Activated CD8-positive, alpha-beta memory T cell treated with anti-CD3 and anti-CD28 coated beads, Interleukin-2, amount 10 ng/mL, durations not matched to agents 7 days and 5 days (primary cell): ENCODE measurements at places on chromosomes 11 and 22. TPM values are rescaled to one million over a fixed set of nuclear protein-coding genes. Genes with fewer than 3 reads are reported as not detected.
A peak's percentile ranks its signal among the peaks of the same experiment; 100 is the strongest.

- no peak for DNase-seq
Observed at GRCh38 chr22:23205339-23206049, 25.2 kb downstream of the BCR start.

DNA sequence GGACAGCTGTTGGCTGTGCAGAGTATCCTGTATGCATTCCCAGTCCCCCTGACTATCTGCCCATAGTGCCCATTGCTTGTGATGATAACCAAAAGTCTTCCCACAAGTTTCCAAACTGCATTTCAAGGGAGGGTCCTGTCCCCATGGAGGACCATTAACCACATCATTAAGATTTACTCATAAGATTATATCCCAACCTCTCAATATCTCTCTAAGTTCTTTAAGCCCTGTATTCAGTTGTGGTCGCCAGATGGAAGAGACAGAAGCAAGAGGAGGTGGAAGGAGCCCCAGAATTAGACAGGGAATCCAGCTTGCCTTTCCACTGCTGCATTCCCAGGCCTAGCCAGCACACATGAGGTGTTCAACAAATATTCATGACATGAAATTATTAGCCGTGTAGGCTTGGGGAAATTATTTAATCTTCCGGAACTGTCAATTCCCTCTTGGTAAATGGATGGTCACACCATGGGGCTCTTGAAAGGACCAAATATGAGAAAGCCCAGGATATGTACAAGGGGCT lies 42.6 kb upstream of the TIMP3 start:
- DNase-seq = no peak

- no peak for DNase-seq
Observed at GRCh38 chr11:75031224-75031753, 42.6 kb downstream of the NEU3 start.

DNA sequence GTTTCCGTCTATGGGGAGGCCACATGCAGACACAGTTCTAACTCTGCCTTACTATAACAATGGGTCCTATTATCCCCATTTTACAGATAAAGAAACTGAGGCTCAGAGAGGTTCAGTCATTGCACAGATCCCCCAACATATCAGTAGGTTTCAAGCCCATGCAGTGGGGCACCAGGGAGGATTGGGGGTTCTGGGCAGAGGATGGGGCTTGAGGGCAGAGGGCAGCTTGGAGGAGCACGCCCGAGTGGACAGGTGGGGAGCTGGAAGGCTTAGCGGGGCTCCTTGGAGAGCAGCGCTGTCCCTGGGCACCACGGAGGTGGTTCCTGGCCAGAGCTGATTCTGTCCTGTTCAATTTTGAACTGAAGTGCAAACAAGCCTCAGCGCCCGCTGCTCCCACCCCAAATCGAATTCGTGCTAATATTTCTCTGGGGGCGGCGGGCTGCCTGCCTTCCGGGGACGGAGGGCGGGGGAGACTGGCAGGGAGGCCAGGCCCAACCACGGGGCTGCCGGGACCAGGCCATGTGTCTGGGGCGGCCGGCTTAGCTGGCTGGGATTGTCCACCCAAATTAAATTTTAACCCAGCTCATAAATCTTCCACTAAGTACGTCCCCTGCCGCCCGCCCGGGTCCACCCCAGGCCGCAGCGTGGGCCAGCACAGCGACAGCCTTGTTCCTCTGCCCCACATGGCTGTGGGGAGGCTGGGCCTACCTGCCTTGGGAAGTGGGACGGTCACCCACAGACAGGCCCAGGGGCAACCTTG lies 49.4 kb downstream of the FLRT1 start:
- DNase-seq = no peak

The MPEG1 gene
- total RNA-seq = not detected

The SLC25A45 gene
- 19.4 TPM for total RNA-seq

DNA sequence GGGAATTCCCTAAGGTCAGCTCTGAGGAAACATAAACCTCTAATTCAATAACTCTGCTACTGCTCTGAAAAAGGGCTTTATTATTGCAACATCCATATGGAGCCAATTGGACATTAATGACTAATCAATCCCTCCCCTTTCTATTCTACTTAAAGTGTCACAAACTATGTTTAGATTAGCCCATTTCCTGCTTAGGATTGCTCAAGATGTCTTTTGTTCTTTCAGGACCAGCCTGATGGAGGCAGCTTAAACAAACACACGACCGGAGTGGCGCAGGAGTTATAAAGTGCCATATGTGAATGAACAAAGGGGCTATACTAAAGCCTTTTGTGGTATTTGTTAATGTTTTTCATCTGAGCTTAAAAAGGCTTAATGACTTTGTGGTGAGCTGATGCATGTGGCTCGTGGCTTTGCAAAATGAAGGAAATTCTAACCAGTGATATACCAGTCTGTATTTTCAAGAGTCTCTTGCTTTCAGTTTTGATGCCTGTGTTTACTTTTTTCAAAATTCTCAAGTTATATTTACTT lies 354.4 kb downstream of the SOX6 start:
- no peak for DNase-seq

The OR2AT4 gene
- not detected for total RNA-seq

GRCh38 chr22:48178536-48178935 lies 1416.1 kb downstream of the TBC1D22A start:
- no peak for DNase-seq

DNA sequence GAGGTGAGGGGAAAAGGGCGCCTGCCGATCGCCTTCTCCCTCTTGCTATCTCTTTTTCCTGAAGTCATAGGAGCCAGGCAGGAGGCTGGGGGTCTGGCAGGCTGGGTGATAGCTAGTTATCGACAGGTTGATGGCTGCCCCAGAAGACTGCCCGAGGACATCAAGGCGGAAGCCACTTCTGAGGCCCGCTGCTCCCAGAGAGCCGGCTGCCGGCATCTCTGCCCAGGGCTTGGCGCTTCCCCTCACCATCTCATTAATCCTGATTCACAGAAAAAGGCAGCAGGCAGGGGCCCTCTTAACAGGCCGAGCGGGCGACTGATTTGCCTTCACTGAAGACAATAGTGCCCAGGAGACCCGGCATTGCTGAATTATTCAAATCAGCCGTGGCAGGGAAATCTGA lies 124.2 kb downstream of the MIAT start:
- no peak for DNase-seq

The APOL1 gene
- 55.6 TPM for total RNA-seq

The NRXN2 gene
- total RNA-seq = 0.40 TPM

DNA sequence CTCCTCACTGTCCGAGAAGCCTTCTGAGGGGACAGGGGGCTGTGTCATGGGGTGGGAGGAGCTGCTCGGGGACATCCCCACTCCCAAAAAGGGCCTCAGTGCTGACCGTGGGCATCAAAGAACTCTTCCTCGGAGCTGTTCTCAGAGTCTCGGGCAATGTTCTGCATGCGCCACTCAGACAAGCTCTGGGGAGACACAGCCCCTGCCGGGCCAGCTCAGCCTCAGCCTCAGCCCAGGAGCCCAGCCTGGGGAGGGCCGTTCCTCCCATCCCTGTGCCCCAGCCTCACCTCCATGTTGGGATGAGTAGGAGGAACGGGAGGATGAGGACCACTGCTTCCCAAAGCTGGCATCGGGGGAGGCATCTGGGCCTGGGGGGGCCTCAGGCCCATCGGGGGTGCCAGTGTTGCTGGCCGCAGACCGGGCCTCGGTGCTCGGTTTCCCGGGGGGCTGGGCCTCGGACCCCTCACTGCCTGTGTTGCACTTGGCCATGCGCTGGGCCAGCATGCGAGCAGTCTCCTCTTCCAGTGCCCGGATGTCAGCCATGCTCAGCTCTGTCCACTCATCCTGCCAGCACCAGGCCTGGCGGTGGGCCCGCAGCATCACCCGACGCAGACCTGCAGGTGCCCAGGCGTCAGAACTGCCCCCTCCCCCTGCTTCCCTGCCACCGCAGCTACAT lies 5.2 kb downstream of the PITPNM1 start:
- no peak for DNase-seq

The RIC3 gene
- 5.7 TPM for total RNA-seq

DNA sequence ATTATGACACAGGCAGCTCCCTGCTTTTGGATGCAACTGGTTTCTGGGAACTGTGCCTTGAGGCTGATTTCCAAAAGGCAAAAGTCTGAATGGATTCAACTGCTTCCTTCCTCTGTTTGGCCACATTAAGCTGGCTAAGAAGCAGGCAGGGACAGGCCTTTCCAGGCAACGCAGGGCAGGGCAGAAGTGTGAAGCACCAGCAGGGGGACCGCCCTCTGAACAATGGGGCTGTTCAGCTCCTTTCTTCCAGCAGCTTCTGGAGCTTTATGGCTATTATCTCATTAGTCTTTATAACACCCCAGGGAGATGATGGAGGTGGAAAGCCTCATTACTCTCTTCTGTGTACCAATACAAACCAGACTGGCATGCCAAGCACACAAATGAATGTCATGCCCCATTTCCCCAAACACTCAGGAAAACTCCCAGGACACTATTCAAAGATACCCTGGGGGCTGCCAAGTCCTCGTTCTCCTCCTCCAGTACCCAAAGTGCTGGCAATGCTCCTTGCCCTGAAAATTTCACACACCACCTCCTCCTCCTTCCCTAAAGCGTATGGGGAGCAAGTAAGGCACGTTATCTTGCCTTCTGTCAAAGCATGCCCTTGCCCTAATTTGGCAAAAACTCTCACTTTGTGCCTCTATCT lies 21.3 kb downstream of the MORC2 start:
- no peak for DNase-seq

The C11orf87 gene
- not detected for total RNA-seq

The WEE1 gene
- 83.3 TPM for total RNA-seq

DNA sequence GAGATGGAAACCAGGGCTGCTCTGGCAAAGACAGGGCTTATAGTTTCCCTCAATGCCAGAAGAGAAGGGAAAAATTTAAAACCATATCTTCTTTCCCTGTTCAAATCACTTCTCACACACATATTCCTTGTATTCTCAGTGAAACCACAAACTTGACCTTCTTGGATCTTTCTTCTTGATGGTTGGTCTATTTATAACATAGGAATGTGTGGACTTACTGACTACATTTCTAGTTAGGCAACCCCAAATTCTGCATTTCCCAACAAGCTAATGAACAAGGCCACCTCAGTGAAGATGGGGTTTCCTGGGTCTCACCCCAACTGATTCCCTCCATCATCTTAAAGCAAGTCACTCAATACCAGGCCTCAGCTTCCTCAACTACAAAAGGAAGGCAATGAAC lies 3.8 kb upstream of the QSER1 start:
- no peak for DNase-seq

The BEST1 gene
- total RNA-seq = not detected

The KIF18A gene
- 26.6 TPM for total RNA-seq

DNA sequence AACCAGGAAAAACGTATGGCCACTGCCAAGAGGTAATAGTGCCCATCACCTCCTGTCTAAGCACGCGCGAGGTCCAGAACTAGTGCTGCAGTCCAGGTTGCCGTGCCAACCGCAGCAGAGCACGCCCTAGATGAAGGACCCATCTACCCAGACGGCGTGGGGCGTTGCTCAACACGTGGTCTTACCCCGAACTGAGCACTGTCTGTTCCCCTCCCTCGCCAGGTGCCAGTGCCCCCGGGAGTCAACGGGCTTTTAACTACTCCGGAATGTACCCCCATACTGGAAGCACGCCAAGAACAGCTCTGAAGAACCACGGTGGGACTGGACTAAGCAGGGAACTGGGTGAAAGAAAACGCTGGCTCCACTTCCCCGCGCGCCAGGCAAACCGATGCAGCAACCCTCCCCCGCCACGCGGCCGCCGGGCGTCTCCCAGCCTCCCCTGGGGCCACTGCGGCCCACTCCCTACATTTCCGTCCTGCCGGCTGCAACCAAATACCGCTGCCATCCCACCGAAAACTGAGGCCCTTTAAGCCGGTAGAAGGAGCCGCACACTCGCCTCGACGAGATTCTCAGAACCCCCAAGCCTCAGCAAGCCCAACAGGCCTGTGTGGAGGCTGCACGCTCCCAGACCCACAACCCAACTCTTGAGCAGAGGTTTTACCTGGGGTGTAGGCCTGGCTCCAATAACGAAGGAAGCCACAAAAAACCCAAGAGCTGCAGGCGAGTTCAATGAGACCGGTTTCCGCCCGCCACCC lies at the start of gene HSPA8:
HSPA8 (minus strand) TSS at position 734 of the 755 bp plus-strand sequence. CDS start 812 bp downstream, outside the sequence.
- DNase-seq = peak; percentile 83

DNA sequence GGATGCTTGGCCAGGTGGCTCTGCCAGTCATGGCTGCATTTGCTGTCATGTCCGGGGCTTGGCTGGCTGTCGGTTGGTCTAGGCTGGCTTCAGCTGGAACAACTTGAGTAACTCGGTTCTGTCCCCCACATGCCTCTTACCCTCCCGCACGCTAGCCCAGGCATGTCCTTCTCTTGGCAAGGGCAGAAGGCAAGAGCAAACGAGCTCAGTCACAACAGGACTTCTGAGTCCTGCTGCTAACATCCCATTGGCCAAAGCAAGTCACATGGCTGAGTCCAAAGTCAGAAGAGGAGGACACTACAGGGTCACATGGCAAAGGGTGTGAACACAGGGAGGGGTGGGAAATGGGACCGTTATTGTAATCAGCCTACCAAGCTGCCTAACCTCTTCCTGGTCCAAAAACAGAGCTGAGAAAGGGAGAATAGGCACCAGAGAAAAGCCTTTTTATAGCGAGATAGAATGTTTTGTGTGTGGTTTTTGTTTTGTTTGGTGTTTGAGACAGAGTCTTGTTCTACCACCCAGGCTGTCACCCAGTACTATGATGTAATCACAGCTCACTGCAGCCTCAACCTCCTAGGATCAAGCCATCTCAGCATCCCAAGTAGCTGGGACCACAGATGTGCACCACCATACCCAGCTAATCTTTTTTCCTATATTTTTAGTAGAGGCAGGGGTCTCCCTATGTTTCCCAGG lies 81.9 kb downstream of the MN1 start:
- no peak for DNase-seq

The TRIM49D1 gene
- total RNA-seq = not detected

DNA sequence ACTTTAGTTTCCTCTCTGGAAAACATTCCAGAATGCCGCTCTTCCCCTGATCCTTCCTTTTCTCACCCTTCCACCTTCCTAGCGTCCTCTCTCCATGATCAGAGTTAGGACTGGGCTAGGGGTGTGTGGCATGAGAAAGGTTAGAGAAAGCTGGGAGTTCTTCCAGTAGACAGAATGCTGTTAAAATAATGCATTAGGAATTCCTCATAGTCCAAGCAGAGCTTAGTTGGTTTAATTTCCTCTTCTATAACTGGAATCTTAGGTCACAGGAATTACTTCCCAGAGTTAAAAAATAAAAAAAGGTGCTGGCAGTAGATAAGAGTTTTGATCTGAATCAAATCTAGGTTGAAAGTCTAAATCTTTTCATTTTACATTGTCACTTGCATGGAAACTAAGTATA lies 37.2 kb upstream of the ADORA2A start:
- DNase-seq = no peak

The MRPL23 gene
- 109 TPM for total RNA-seq

DNA sequence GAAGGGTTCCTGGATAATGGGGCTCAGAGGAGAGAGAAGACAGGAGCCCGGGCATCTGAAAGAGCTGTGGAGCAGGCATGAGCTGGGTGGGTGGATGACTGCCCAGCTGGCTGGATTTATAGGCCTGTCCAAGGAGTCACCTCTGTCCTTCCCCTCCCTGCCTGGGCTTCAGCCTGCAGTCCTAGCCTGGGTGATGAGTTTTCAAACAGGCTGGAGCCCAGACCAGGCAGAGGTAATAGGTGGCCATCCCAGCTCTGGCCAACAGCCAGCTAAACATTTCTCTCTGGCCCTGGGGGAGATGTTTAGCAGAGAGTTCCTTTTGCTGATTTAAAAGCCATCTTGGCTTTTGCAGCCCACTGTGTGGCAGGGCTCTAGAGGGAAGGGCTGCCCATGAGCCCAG lies 5.4 kb downstream of the C11orf96 start:
- DNase-seq = no peak

The PISD gene
- 40.0 TPM for total RNA-seq
